Spinal cord (tissue), 10 donors: ENCODE measurements at places on chromosomes 1 and 21.

GRCh38 chr1:228098323-228098931 is 4.7 kb downstream of the C1orf35 start:
- no peak for DNase-seq

GRCh38 chr1:234281826-234282489 is 91.3 kb upstream of the COA6 start:
- DNase-seq, result peak; percentile 24

DNA sequence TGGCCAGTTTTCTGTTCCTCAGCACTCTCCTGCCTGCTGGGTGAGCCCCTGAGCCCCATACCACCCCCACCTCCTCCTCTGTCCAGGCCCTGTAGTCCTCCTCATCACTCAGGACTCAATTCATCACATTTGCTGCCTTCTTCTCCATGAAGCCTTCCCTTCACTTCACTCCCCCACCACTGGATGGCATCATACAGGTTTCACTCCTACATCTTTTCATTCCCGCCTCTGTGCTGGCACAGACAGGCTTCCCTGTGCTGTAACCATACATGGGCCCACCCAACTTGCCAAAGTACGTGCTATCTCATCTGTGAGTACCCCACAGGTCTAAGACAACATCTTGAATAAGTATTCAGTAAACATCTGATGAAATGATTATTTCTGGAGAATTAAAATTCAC is 56.9 kb downstream of the SLC45A1 start:
- DNase-seq, result no peak

DNA sequence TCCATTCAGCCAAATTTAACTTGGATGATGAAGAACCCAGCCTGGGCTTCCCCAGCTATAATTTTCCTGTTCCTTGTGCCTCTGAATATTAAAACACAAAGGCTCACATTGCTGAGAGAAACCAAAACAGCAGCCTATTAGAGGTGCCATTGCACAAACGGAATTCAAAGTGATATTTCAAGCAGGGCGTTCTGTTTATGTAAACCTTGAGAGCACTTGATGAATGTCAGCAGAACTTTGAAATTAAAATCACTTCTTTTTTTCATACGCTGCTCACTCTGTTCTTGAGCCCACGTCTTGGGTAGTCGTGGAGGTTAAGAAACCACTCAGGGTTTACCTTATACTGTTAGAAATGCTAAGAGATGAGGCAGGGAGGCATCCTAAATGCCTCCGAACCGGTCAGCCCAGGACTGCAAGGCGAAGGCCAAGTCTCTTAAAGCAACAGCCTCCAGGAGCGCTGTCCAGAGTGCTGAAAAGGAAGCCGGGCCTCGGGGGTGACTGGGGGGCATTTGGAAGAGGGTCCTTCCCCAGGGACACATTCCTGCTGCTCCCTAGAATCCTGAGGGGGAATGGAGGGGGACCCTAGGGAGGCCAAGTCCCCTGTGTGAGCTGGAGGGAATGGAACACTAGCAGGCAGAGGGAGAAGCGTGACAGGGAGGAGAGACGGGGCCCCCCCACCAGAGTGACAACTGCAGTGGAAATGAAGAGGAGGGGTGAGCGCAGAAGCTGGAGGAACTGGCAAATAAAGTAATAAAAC is 154.8 kb upstream of the VAMP3 start:
- no peak for DNase-seq

DNA sequence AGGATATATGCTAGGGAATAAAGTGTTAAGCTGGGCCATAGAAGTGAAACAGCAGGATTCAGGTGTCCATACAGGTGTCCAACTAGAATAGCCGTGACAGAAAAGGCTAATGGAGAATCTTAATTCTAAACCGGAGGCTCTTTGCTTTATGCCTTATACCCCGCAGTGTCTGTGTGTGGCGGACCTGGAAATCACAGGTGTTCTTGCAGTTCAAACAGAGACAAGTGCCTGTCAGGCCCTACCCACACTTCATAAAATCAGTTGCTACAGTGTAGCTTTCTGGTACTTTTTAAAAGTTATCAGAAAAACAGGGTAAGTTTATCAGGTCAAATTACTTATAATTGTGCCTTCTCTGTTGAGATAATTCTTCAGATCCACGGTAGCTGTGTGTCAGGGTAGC is 293.9 kb downstream of the LRRC7 start:
- DNase-seq, result no peak

DNA sequence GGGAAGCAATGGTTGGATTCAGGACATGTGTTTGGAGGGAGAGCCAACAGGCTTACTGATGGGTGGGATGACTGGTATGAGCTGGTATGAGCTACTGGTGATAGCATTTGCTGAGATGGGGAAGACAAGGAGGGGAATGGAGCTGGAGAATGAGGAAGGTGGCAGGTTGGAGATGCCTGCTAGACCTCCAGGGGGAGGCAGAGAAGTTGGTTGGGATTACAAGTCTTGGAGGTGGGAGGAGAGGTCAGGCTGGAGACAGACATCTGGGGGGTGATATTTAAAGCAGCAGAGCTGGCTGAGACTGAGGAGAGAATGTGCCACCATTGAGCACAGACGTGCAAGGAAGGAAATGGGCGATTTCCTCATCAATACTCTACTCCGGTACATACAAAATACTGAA is 31.8 kb upstream of the ENO1 start:
- no peak for DNase-seq

DNA sequence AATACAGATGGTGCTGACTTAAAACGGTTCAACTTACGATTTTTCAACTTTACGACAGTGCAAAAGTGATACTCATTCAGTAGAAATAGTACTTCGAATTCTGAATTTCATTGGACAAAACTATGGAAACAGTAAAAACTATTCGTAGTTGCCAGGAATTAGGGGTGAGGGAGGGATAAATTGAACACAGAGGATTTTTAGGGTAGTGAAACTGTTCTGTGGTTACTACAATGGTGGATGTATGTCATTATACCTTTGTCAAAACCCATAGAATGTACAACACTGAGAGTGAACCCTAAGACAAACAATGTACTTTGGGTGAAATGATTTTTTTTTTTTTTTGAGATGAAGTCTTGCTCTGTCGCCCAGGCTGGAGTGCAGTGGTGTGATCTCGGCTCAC is 7.5 kb downstream of the DDR2 start:
- no peak for DNase-seq

DNA sequence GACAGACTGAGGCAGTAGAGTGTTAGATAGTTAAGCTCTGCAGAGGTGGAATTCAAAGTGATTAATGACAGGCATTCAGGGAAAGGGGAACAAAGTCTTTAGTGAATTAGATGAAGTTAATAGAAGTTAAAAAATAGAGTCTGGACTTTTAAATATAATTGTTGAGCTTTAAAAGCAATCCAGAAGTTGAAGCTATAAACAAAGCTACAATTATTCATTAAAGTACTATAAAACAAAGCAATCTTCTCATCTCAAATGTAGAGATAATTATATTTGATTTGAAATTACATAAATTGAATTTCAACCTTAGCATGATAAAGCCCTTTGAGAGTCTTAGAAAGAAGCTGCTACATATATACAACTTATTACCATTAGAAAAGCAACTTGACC is 710.6 kb downstream of the MRPL39 start:
- no peak for DNase-seq

- DNase-seq, result peak; percentile 63
These were observed 51.0 kb upstream of the F3 start for GRCh38 chr1:94592571-94592920.

DNA sequence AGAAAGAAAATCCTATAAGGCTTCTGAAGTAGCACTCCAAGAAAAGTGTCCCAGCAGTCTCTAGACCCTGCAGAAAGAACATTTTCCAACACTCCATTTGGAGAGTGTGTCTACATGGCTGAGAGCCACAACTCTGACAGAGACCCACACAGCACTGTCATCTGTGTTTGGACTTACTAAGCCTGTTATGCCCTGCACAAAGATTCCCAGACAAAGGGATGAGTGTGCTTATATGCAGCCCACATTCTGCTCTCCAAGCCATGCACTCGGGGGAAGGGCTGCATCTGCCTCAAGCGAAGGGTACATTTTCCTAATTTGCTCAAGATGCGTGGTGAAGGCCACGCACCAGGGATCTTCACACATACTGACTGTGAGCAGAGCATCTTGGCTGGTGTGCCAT is 24.4 kb upstream of the SLAMF6 start:
- peak; percentile 41 for DNase-seq

- DNase-seq, result no peak
These were observed 1.1 kb downstream of the MIA3 start for GRCh38 chr1:222618880-222619596.

- DNase-seq, result peak; percentile 87
These were observed 9.8 kb downstream of the RAP1GAP start for GRCh38 chr1:21659099-21659923.

DNA sequence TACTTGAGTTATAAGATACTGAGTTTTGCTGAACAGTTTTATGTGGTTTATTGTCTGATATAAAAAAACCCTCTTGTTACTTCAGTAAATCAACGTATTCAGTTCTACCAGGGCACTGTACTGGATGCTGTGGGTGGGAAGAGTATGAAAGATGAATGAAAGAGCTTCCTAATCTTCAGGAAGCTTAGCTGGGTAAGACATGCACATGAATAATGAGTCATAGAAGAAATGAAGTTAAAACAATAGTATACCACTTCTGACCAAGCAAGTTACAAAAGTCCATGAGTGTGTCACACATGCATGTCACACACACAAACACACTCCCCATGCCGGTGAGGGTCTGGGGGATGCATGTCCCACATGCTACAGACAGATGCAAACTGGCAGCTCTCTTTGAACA is 105.9 kb downstream of the SIPA1L2 start:
- DNase-seq, result no peak

- DNase-seq, result peak; percentile 51
These were observed 23.1 kb downstream of the SLC26A9 start for GRCh38 chr1:205920159-205920558.

DNA sequence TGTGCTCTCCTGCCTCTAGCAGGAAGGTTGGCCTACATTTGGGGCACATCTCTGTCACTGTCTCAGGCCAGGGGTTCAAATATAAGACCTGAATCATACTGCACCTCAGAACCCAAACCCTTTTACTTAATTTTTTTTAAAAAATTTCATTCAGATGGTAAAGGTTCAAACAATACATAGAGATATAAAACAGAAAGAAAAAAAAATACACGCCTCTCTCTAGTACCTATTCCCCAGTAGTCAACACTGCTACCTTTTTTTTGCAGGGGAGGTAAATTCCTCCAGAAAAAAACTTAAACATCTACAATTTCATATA is 32.9 kb downstream of the MAPKAPK2 start:
- DNase-seq, result no peak

GRCh38 chr1:12542616-12543592 is 75.1 kb downstream of the DHRS3 start:
- DNase-seq, result no peak

DNA sequence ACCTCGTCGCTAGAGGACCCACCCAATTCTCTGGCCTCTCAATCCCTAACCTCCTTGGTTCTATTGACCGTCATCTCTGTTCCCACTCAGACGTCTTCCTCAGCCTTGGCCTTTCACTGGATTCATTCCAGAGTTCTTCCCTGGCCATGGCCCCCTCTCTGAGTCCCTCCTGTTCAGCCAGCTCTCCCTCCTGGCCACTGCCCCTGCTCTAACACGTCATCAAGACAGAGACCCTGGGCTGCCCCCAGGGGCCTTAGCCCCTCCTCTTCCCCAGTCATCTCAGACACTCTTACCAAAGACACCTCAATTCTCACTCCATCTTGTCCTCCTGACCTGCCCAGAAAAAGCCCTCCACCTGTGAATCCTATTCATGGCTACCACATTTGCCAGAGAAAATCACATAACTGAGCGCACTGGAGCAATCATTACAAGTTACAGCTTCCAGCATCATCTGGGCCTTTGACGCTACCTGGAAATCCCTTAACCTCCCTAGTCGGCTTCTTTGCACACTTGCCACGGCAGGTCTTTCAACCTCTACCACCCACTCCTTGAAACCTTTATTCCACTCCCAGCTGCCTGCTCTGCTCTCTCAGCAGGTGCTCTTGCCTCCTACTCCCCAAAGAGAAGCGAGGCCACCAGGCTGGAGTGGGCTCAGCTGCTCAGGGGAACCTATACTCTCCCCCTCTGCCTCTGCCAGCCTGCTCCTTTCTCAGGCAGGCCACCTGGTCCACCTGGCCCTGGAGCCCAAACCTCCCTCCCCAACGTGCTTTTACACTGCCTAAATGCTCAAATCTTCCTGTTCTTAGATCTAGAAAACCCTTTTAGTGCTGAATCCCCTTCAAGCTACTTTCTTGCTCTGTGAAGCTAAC is 14.0 kb downstream of the DCST2 start:
- no peak for DNase-seq

DNA sequence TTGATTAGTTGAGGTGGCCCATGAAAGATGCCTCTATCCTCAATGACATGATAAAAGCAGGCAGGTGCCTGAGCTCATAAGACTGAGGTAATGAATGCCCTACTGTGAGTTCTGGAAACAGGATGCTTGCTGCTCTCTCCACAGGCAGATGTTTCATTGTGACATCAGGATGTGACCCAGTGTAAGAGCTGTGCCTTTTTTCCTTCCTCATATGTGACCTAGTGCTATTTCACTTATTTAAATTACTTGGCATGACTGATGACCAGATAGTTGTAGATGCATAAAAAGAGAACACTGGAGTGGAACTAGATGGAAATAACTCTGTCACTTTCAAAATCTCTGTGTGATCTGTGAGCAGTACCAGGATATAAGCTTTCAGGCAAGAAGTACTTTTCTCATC is 31.9 kb downstream of the KIF14 start:
- peak; percentile 1 for DNase-seq

- DNase-seq, result no peak
These were observed 10.7 kb upstream of the TARBP1 start for GRCh38 chr1:234489698-234490077.

- DNase-seq, result no peak
These were observed 15.6 kb downstream of the METTL18 start for GRCh38 chr1:169779150-169779549.

- DNase-seq, result no peak
These were observed 7.5 kb downstream of the S100A11 start for GRCh38 chr1:152029144-152029928.

DNA sequence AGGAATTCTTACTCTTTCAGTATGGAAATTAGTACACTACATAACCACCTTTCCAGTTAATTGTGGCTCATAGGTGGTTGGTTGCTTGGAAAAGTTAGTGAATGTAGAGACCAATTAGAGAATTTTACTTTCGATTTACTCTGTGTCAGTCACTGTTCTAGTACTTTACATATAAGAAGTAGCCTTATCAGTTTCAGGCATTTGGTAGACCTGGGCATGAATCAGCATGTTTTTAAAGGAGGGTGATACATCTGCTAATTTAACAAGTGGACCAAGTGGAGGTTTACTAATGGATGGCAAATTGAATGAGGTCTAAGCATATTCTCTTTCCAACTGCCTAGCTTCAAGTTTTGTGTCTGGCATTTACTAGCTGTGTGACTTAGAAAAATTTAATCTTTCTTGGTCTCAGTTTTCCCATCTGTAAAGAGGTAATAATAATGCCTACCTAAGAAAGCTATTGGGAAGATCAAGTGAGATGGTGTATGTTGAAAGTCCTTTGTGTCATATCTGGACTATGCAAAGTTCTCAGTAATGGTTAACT is 1158.6 kb downstream of the PLA2G4A start:
- DNase-seq, result no peak

DNA sequence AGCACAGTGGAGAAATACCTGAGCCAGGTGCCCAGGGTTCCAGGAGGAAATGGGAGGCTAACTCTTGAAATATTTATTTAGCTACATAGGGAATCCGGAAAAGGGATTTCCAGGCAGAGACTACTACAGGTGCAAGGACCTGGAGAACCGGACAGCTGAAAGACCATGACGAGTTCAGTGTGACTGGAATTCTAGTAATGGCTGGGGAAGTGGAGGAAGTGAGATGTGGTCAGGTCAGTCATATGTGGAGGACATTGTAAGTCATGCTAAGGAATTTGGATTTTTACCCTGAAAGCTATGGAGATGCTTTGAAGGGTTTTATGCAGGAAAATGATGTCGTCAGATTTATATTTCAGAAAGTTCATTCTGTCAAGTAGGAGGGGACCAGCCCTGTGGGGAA is 1.8 kb downstream of the CAP1 start:
- no peak for DNase-seq
